ENCODE measurements at places on chromosomes 3 and 15.

GRCh38 chr3:42852441-42852840 lies 23.2 kb downstream of the CYP8B1 start:
- DNase-seq: no peak

- DNase-seq: no peak
Measured at GRCh38 chr3:163601426-163601825, 1476.9 kb downstream of the SI start.

DNA sequence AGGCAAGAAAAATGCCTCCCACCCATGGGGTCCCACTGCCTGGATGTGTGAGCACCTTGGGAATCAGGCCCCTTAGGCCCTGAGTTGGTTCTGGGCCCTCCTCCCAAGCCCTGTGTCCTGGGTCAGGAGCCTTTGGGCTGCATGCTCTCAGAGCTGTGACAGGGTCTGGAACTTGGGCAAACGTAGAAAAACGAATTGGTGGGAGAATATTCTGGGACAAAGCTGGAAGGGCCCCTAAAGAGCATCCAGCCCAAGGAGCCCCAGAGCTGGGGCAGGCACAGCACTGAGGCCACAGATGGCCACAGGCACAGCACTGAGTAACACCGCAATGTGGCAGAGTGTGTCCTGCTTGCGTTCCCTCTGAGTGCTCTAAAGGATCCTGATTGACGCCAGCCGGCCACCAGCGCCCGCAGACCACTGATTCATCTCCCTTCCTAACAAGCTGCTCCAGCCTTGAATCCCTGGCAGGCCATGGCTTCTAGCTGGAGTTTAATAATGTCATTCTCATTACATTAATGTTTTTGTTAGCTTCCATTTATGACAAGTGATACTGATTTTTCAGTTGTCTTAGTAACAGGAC lies 18.6 kb upstream of the SEC13 start:
- no peak for DNase-seq

DNA sequence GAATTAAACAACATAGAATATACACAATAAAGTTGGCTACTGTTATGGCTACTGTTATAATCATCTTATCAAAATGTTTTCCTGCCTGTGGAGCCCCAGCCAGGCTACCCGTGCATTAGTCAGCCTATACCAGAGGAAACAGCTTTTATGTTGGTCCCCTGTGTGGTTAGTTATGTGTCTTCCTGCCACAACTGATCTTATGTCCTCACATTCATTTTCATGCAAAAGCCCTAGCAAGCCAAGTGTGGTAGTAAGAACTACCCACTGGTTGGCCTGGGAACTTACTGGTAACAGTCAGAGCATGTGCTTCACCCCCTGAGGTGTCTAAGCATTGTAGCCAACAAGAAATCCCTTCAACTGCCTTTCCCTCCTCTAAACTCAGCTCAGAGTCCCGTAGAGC lies 21.8 kb downstream of the MGLL start:
- no peak for DNase-seq

- DNase-seq: no peak
Measured at GRCh38 chr15:87736891-87737389, 519.6 kb downstream of the NTRK3 start.

DNA sequence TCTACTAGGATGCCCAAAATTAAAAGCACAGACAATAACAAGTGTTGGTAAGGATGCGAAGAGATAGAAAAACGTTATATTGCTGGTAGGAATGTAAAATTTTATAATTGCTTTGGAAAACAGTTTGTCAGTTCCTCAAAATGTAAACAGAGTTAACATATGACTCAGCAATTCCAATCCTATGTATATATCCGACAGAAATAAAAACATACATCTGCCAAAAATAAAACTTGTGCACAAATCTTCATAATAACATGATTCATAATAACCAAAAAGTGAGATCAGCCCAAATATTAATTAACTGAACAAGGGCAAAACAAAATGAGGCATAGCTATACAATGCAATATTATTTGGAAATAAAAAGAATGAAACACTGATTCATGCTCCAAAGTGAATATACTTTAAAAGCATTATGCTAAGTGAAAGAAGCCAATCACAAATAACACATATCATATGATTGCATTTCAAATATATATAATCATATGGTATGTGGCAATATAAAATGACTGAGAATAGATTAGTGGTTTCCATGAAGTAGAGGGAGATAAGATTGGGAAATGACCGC lies 609.3 kb downstream of the IGSF11 start:
- DNase-seq: no peak

- no peak for DNase-seq
Measured at GRCh38 chr3:102078854-102079808, 229.8 kb downstream of the NFKBIZ start.

DNA sequence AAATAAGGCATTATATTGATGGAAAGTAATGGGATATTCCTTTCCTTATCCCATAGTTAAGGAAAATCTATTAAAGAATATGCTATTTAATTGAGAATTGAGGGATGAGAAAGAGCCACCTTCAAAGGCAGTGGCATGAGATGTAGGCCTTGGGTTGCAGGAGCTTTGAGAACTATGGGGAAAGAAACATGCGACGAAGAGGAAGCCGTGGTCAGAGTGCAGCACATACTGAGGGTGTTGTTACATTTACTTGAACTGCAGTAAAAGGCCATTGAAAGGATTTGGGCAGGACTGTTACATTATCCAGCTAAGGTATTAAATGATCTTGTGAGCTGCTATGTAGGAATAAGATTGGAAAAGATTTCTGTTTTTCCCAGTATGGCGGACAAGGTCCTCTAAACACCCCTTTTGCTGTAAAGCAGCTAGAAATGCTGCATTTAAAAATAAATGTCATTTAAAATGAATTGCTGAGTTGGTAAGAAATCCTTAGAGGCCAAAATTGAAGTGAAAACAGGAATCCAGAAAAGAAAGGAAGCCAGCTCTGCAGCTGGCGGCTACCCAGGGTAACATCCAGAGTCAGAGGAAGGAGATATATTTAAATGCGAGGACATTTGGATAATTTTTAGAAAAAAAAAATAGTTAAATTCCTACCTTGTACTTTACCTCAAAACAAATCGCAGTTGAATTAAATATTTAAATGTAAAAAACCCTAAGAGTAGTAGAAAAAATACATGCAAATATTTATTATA lies 61.7 kb downstream of the IL1RAP start:
- no peak for DNase-seq

DNA sequence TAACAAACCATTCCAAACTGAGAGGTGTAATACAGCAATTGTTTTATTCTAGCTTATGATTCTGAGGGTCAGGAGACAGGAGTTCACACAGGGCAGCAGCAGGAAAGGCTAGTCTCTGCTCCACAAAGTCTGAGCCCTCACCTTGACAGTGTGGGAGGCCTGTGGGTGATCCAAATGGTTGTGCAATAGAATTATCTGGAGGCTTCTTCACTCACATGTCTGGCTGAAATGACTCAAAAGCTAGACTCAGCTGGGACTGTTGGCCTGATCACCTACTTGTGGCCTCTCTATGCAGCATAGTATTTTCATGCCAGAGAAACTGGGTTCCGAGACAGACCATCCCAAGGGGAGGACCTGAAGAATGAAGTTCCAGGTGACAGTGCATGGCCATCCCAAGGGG lies 233.9 kb upstream of the UBE2E2 start:
- DNase-seq: no peak

- DNase-seq: no peak
Measured at GRCh38 chr3:14451844-14452739, 49.7 kb downstream of the SLC6A6 start.

- no peak for DNase-seq
Measured at GRCh38 chr15:82807920-82808633, 1.4 kb upstream of the WHAMM start.

DNA sequence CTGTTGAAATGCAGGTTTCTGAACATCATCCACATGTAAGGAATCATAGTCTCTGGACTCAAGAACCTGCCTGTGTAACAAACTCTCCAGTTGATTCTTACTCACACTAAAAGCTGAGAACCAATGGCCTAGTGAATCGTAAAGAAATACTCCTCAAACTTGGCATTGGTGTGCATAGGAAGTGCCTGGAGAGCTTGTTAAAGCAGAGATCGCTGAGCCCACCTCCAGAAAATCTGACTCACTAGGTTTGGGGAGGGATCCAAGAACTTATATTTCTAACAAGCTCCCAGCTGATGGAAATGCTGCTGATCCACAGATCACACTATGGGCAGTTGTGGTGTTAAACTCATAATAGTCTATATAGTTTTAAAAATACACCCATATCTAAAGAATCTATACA lies 55.8 kb upstream of the LMCD1 start:
- DNase-seq: no peak

DNA sequence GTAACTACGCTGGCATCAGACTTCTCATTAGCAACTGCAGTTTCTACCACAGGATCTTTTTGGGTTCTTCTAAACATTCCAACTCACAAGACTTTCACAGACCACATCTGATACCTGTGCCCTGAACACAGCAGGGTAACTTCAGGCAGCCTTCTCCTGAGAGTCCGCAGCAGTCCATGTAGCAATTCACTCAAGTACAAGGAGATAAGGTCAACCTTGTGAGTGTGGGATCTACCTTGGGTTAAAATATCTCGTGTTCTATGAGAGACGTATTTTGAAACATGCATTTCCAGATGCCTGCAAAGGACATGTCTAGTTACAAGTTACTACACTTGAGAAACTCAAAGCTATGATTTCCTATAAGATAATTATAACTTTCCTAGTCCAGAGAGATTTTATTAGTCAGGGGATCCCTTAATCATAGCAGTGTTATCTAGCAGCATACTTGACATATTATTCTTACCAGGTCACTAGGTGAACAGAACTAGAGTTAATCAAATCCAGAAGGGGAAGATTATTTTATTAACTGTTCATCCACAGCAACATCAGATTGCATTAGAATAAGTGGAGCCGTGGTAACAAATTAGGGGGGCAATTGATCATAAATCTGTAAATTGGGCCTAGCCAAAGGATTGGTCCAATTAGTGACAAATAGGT lies 66.4 kb downstream of the ASTE1 start:
- DNase-seq: no peak

GRCh38 chr3:155210736-155211135 lies 82.7 kb downstream of the STRIT1 start:
- no peak for DNase-seq

DNA sequence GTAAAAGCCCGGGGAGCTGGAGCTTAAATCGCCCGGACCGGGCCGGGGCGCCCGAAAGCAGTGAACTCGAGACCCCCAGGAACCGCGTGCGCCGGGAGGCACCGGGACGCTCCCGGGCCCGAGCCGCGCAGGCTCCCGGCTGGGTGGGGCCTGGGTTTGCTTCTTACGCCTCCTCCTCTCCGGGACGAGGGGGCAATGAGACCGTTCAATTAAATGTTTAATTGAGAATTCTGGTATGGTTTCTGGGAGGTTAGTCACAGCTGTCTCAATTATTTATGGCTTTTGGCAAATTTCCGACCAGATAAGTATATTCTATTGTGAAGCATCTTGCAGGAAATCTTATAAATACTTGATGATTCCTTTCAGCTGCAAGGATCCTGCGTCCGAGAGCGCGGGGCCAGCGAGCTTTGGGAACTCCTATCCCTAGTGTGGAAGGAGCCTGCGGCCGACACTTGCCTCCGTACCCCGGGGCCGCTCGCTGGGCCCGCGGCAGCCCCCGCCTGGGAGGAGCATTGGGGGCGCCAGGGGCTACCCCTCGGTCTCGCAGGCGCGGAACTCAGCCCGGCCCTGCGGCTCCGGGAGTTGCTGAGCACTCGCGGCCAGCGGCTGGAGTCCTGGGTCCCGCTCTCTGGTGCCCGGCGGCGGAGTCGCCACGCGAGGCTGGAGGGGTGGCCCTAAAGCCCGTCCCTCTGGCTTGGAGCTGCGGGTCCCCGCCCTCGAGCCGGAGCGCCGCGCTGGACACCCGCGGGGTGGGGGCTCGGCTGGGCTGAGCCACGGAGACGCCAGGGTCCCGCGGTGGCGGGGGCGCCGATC lies 10.3 kb downstream of the ISL2 start:
- no peak for DNase-seq

DNA sequence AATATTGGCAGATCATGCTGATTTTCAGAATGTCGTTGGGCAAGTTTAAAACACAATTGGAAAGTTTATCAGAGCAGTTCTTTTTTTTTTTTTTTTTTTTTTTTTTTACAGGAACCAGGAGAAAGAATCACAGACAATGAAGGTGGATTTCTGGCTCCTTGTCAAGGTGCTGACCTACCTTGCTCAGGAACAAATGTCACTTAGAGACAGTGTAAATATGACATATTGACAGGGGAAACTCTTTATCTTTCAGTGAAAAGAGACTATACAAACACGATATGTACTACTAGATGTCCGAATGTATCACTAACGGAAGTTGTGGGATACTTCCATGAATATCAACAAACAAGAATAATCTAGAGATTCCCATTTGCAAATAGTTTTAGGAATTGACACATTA lies 237.3 kb downstream of the FMN1 start:
- DNase-seq: no peak

DNA sequence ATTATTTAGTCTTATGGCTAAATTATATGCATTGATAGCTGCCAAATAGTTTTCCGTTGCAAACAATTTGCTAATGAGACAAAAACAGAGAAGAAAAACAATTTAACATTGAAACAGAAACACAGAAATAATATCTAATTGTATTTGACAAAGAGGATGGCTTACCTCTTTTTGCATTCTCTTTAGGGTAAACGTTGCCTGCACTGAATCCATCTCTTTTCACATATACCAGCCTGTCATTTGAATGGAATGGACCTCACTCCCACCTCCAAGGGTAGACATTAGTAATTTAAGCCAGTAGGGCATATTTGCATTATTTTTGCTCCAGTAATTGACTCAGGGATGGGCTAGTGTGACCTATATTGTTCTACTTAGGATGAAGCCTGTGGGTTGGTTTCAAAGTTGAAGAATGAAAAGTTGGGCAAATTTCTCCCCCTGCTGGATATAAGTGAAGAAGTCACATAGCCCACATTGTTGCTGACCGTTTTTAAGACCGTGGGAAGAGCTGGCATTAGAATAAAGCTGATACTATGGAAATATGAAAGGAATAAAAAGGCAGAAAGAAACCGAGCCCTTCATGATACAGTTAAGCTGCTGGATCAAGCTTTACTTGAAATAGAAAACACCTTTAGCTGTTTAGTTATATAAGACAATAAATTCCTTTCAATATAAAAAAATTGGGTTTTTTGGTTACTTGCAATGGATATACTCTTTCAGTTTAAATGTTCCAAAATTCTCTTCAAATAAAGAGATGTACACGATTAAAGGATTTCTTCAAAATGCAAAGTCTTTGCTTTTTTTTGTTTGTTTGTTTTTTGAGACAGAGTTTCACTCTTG lies 26.9 kb downstream of the PIERCE2 start:
- peak; percentile 41 for DNase-seq

DNA sequence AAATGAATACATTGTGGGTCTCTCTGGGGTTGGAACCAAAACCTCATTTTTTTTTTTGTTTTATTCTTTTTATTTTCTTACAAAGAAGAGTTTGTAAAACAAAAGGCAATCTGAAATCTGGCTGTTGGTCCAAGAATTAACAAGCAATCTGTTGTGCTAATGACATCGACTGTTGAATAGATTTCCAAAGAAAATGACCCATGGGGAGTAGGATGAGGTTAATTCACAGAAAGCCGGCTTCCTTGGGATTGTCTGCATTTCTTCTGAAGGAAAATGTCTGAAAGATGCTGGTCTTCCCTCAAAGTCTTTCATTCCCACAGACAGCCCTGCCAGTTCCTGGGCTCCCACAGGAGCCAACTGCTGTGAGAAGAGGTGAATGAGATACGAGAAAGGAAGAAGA lies 92.9 kb downstream of the LRRC3B start:
- DNase-seq: no peak
